ENCODE measurements at places on chromosomes 6 and 20.

DNA sequence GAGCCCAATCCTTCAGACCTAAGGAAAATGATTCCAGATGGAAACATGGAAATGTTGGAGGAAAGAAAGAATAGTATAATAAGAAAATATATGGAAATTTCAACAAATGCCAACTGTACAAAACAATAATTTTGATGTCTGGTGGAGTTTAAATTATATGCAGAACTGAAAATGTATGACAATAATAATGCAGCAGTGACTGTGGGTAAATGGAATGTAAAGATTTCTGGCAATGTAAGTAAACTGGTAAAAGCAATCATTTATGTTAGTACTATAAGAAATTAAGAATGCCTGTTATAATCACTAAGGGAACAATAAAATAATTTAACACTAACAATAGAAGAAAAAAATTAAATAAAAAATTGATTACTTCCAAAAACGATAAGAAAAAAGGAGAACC lies 89.0 kb downstream of the EDN1 start:
- DNase-seq = no peak

- no peak for DNase-seq
These were observed 194.8 kb downstream of the COL9A1 start for GRCh38 chr6:70107852-70108629.

- no peak for DNase-seq
These were observed 48.6 kb downstream of the DAAM2 start for GRCh38 chr6:39840781-39841180.

DNA sequence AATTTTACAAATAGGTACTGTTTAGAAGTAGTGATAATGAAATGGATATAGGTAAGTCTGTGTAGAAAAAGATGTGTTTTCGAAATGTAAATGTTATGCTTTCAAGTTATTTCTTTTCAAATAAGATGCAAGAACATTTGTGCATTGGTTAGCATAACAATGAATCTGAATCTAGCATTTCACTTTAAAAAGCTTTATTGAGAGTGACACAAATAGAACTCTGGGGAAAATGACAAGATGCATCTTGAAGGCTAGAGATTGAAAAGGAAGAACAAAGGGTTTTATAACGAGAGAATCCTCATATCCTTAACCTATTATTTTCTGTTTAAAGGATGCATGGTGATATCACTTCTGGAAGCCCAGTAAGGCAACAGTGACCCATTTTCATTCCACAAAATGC lies 639.9 kb upstream of the PTCHD4 start:
- DNase-seq = no peak

- no peak for DNase-seq
These were observed 170.4 kb downstream of the HTR1B start for GRCh38 chr6:77292564-77293546.

DNA sequence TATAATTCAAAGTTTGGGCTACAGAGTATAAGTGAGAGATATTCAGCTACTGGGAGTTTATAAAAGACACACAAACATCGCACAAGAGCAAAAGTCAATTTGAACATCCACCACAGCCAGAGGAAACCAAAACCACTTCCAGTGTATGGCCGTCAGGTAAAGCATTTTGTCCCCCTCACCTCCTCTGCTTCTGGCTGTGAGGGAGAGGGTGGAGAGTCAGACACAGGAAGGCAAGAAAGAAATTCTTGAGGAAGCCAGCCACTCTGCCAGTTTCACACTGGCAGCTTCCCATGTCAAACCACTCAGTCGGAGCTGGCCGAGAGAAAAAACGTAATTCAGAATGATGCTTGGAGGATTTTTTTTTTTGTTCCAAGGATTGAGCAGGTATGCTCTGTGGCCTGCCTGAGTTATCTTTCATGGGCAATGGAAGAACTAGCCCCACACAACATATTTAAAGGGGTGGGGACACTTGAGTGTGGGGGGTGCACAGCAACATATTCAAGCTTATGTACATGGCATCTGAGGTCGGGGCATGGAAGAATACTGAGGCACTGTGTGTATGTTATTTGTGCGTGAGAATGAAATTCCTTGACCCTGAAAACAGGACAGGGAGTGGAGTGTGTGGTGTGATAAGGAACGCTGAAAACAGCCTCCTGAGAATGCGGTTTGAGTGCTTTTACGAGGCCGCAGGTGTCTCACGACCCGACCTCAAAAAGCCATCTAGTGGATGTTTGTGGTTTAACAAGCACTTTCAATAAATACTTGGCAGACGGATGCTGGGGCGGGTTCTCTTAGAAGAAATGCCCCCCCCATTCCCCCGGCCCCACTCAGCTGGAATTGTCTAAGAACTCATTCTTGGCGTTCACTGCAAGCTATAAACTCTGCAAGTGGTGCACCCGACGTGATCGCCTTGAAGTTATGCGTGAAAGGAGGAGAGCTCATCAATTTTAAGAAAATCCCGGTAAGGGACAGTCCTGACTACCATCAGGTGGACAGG lies 27.5 kb upstream of the ZBTB22 start:
- peak; percentile 10 for DNase-seq

GRCh38 chr6:154276810-154277628 lies 79.6 kb downstream of the IPCEF1 start:
- no peak for DNase-seq

DNA sequence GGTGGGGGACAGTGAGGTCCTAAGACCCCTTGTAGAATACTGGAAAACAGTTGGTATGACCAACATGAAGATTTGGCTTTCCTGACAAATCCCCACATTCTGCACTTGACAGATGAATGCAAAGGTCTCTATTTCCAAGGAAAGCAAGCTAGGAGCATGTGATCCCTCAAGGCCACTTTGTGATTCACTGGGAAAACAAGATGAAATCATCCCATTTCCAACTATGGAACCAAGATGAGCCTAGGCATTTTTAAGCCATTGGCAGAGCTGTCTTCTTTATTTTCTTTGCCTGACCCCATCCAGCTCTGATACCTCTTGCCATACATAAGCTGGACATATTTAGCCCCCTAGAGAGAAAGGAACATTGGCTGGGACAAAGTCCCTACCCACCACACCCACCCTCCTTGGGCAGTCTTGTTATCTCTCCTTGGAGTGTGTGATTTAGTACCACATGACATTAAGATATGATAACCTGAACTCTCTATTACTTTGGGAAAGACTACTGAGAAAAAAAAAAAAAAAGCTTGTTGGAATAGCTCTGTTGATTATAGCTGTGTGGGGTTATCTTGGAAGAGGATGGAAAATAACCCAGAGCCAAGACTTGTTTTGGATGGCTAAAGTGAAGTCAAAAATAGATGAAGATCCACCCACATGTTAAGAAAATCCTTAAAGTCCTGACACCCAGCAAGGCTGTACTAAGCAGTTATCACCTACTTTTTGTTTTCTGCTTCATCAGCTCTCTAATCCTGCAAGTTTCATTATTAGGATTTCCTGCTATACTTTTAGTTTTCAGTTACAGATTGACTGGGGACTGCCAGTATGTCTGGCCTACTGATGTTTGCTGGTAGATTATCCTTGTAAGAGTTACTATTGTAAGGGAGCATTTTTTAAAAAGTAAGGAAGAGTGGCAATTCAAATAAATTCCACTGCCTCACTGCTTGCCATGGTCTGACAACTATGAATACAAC lies 90.1 kb upstream of the PREP start:
- DNase-seq = no peak

DNA sequence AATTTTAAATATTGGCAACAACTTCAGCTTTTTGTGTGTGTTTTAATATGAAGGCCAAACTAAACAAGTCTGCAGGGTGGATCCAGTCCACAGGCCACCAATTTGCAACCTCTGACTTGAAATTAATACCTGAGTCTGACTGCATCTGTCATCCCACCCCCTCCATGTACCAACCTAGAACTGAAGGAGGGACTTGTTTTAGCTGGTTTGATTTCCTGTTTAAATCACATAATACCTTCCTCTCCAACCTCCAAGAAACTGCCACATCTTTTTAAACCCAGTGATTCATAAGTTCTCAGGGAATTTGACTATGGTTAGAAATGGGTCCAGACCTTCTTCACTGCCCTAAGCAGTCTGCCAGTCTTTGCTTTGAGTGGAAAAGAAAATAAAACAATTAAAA lies 21.6 kb downstream of the RNF8 start:
- no peak for DNase-seq

DNA sequence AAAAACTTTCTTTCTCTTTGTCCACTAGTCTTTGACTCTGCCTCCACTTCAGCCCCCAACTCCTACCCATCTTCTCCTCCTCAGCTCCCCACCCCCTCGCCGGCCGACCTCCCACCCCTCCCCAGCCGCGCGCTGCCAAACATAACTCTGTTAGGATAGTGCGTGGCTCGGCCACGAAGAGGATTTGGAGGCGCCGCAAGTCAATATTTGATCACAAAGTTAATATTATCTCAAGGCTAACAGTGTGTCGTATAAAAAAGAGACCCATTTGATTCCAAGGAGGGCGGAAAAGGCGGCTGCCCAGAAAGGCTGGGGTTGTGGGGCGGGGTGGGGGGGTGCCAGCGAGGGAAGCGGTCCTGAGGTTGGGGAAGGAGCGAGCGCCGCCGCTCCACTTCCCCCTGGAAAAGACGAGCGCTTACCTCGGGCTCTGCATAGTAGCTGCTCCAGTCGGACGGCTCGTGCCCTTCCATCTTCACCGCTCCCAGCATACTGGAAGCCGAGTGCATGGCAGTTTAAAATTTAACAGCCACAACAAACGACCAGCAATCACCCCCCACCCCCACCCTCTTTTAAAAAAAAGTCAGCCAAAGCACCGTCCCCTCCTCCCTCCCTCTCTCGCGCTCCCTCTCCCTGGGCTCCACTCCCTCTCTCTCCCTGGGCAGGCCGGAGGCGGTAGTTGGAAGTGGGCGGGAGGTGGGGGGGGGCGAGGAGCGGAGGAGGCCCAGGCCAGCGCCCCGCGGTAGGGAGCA lies 425 bp downstream of the FOXA2 start:
- no peak for DNase-seq

DNA sequence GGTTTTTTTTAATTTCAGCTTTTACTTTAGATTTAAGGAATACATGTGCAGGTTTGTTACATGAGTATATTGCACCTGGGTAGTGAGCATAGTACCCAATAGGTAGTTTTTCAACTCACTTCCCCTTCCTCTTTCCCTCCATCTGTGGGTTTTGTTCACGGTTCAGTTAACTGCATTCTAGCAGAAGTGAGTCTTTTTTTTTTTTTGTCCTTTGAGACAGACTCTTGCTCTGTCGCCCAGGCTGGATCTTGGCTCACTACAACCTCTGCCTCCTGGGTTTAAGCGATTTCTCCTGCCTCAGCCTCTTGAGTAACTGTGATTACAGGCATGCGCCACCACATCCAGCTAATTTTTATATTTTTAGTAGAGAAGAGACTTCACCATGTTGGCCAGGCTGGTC lies 8.7 kb downstream of the UBR2 start:
- no peak for DNase-seq
